CD4-positive, alpha-beta T cell treated with Interleukin-17A for 4 hours (primary cell): ENCODE measurements at places on chromosomes 1 and 21.

DNA sequence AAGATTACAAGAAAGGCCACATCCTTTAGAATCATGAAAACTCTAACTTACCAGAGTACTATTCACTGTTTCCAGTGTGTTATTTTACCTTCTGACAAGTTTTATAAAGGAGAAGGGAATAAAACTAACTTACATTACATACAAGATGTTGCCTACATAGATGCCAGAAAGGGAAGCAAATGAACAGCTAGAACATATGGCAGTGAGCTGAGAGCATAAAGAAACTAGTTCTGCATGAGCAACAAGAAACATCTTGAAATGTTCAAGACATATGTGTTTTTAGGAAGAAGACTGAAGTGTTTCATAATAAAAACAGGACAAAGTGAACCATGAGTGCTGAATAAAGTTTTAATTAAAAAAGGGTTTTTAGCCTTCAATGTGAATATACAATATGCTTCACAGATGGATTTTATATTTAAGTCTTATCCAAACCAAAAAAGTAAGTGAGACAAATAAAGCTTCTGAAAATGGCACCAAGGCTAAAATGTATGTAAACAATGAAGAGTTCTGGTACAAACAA is 39.4 kb downstream of the SLC5A9 start:
- no peak for DNase-seq

GRCh38 chr1:8481650-8482380 is 163.9 kb downstream of the SLC45A1 start:
- DNase-seq, result no peak

DNA sequence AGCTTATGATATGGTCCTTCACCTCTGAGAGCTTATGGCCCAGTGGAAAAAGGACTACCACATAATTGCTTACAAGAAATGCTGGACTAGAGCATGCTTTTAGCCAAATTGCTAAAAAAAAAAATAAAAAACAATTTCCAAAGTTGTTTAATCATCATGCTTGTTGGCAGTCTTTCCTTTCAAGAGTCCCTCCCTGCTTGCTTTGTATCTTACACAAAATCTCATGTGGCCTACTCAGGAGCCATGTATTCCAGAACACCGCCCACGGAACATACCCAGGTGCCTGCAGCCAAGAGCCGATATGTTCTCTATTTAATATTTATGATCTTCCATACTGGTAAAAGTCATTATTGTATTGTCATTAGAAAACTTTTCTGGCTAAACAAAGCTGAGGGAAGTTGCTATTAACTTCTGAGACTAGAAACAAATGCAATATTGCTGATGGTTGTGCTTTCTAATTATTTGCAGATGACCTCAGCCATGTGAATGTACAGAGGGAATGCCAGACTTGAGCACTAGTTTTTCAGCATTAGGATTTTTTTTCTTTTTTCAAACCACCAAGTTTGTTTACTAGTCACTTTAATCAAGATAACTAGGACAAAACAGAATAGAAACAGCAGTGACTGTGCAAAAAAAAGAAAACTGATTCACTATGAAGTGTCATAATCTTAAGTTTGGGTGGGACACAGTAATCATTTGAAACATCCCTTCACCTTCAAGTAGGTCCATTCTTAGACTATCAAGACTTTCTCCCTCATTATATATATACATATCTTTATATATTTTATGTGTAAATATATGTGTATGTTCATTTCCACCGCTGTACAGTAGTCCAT is 129.3 kb upstream of the GORAB start:
- no peak for DNase-seq

DNA sequence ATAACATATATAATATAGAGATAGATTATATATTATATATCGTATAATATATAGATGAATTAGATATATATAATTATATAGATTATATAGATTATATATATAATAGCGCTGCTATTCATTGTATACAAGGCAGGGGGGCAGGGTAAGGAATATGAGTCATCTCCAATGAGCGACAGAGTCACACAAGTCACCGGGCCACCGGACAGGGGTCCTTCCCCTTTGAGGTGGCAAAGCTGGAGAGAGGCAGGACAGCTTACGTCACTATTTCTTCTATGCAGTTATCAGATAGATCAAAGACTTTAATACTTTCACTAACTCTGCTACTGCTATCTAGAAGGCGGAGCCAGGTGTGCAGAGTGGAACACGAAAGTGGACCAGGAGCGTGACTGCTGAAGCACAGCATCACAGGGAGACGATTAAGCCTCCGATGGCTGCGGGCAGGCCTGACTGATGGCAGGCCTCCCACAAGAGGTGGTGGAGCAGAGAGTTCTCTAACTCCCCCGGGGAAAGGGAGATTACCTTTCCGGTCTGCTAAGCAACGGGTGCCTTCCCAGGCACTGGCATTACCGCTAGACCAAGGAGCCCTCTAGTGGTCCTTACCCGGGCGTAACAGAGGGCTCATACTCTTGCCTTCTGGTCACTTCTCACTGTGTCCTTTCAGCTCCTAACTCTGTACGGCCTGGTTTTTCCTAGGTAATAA is 2154.7 kb downstream of the MRPL39 start:
- no peak for DNase-seq

- no peak for DNase-seq
Observed at GRCh38 chr1:11981378-11982009, 1.2 kb downstream of the MFN2 start.

DNA sequence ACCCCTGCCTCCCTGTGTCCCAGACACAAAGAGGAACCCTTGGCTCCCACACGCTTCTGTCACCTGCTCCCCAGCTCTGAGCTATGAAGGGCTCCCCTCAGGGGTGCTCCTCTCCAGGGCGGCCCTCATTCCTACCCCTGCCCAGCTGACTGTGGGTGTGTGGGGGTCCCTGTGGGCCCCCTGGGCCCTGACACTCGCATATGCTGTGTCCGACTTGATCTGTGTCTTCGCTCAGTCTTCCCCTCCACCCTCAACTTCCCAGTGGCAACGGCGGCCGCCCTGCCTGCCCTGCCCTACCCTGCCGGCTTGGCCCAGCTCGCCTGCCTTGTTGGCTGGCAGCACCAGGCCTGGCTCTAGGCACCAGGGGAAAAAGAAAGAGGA is 1.2 kb downstream of the KCNQ4 start:
- DNase-seq, result no peak

- no peak for DNase-seq
Observed at GRCh38 chr1:225870911-225871310, 11.3 kb downstream of the TMEM63A start.

DNA sequence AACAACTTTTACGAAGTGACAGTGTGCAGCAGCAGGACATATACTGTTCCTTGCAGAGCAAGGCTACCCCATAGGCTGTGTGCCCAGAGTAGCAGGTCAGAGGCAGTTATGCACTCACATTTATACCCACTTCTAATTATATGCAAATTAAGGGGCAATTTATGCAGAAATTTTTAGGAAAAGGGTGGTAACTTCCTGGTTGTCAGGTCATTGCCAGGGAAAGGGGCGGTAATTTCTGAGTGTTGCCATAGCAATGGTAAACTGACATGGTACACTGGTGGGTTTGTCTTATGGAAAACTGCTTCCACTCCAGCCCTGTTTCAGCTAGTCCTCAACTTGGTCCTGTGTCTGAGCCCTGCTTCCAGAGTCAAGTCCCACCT is 12.0 kb upstream of the SLAMF1 start:
- no peak for DNase-seq

GRCh38 chr1:52925571-52926005 is 1.5 kb upstream of the SCP2 start:
- no peak for DNase-seq

GRCh38 chr1:82318921-82319320 is 518.2 kb downstream of the ADGRL2 start:
- no peak for DNase-seq

DNA sequence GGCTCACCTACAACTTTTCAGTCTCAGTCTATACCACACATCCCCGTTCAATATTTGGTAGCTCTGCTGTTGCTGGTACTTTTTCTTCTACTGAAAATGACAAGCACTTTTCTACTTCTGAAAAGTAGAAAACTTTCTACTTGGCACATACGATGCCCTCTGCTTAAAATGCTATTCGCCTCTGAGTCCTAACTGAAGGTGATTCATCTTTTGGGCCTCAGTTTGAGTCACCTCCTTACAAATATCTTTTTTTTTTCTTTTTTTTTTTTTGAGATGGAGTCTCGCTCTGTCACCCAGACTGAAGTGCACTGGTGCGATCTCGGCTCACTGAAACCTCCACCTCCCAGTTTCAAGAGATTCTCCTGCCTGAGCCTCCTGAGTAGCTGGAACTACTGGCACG is 136.0 kb upstream of the CYYR1 start:
- DNase-seq, result no peak

- no peak for DNase-seq
Observed at GRCh38 chr1:237093691-237094090, 51.7 kb downstream of the RYR2 start.

DNA sequence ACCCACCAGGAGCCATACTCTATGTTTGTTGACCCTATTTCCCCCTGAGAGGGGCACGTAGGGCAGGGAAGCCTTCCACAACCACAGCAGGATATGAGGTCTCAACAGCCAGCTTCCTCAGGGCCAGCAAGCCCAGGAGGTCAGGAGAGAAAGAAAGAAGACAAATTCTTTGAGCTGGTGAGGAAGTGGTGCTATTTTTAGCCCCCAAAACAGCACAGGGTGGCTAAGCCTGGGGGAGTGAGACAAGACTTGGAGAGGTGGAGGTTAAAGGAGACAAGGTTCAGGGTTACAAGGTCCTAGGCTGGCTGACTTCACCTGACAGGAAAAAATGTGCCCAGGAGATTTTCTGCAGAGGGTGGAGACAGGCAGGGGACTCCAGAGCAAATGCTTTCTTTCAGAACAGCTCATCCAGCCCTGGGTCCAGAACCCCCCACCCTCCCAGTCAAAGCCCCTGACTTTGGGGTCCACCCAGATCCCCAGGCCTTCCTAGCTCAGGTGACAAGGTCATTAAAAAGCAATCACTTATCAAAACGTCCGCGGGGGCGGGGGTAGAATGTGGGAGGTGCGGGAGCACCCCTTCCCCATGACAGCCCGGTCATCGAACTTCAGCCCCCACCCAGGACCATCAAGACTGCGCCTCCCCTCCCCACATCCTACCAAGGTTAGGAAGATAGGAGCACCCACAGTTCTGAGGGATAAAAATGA is 1.3 kb downstream of the SV2A start:
- DNase-seq, result no peak

- DNase-seq, result no peak
Observed at GRCh38 chr1:101330427-101331130, 93.8 kb downstream of the S1PR1 start.

GRCh38 chr1:241817956-241818612 is 29.9 kb upstream of the EXO1 start:
- no peak for DNase-seq

GRCh38 chr1:54559771-54560231 is 11.8 kb downstream of the ACOT11 start:
- no peak for DNase-seq

- no peak for DNase-seq
Observed at GRCh38 chr1:42801832-42802473, 15.0 kb upstream of the ERMAP start.

GRCh38 chr1:223140611-223141405 is 2.2 kb downstream of the TLR5 start:
- no peak for DNase-seq

GRCh38 chr1:105436589-105437259 is 1619.8 kb upstream of the PRMT6 start:
- no peak for DNase-seq

DNA sequence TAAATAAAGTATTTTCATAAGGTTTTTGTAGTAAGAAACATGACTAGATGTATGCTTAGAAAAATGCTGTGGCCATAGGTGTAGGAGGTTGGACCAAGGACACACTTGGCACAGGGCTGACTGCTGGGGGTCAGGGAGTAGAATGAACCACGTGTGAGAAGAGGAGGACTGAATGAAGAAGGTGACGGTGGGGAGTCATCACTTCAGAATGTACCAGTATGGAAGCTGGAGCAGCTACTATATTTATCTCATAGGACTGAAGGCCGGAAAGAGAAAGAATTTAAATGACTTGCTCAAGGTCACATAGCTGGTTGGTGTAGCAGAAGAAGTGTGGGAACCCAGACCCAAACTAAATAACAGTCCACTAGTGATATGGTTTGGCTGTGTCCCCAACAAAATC is 79.8 kb upstream of the HAO2 start:
- DNase-seq, result no peak

DNA sequence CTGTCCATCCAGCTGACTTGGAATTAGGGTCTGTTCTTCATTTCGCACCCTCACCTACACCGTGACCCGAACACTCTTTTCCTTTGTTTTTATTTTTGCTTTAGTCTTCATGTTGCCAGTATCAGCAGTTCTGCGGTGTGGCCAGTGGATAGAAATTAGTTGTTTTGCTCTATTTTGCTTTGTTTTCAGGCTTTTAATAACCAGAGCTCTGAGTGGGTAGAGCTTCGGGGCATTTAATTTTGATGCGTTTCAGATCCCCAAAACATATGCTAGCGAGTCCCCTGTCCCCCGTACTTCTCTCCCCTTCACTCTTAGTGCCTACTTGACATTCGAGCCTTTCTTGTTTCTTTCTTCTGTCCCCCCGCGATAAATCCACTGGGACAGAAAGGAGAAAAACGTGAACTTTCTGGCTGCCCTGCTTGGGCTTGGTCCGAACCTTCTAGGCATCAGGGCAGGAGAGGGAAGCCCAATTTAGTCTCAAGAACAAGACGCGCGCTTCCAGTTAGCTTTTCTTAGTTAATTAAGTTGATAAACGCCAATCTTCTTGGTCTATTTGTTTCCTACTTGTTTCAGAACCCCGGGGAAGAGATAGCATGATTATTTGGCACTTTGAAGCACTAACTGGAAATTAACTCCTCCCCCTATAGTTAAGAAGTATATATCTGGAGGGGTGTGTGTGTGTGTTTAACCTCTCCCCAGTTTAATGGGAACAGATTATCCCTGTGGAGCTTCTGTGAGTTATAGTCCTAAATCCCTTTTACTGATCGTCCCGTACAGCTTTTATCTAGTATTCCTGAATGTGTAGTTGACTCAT is 839 bp downstream of the SWT1 start:
- DNase-seq, result no peak

GRCh38 chr1:225766967-225767633 is 10.5 kb upstream of the SRP9 start:
- DNase-seq, result no peak

GRCh38 chr1:240843798-240844197 is 231.8 kb upstream of the GREM2 start:
- DNase-seq, result no peak

GRCh38 chr1:71438626-71439025 is 357.8 kb upstream of the ZRANB2 start:
- no peak for DNase-seq

DNA sequence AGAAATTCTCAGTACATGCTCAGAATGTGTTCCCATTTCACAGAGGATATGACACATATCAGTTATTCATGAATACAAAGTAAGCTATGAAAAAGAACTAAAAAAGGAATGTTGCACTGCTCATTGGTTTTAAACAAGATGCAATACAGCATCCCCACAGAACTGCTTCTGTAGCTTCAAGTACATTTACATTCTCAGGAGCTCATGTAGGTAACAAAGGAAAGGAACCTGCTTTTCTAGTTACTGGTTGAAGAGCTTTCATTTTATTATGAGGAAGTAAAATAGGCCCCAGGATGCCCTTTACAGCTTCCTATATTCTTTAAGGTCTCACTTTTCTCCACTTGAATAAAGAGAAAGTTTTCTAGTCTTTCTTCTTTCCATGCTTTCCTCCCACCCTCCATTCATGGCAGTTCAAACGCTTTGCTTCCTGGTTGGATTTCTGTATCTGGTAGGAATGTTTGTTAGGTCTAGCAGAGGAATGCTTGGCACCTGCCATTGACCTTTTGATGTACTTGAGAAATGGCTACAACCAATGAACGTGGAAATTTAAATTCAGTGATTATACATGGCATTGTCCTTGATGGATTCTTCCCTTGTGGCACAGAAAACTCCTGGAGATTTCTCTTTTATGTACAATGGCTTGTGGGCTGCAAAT is 27.1 kb upstream of the KCNK2 start:
- no peak for DNase-seq
